Right lung (tissue), 10 donors: ENCODE measurements at places on chromosomes 2 and 18. TPM values are rescaled to one million over a fixed set of nuclear protein-coding genes. Genes with fewer than 3 reads are reported as not detected.

DNA sequence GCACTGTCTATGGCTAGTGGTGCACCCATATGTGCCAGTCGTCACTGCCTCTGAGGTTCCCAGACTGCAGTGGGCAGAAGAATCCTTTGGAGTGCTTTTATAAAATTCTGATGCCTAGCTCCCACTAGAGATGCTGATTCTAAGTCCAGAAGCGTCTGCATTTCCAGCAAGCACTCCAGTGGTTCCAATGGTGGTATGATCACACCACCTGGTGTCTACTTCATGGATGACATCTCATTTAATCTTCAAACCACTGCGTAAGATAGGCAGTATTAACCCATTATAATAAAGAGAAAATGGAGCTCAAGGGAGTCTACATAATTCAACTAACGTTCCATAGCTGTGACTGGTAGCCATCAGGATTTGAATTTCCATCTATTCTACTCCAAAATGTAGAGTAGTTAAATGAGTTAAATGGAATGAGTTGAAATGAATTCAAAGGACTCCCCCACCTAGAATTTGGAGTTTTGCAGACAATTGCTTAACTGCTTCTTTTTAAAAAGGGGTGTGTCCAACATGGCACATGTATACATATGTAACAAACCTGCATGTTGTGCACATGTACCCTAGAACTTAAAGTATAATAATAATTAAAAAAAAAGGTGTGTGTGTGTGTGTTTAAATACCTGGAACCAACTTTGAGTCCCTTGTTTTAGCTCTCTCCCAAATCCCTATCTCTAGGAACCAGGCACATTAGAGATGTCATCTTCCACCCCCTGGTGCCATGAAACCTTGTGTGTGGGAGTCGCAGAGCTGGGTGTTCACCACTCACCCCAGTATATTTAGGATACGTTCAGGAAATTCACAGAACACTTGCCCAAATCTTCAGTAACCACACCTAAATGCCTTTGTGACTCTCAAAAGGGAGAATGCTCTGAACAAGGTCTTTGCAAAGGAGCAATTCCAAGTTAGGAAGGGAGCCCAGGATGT is 14.1 kb downstream of the LAMA3 start:
- DNase-seq = no peak

GRCh38 chr18:52701219-52701935 is 361.4 kb downstream of the DCC start:
- DNase-seq = no peak

- peak; percentile 72 for DNase-seq
Measured at GRCh38 chr2:239222312-239222660, 178.5 kb downstream of the HDAC4 start.

DNA sequence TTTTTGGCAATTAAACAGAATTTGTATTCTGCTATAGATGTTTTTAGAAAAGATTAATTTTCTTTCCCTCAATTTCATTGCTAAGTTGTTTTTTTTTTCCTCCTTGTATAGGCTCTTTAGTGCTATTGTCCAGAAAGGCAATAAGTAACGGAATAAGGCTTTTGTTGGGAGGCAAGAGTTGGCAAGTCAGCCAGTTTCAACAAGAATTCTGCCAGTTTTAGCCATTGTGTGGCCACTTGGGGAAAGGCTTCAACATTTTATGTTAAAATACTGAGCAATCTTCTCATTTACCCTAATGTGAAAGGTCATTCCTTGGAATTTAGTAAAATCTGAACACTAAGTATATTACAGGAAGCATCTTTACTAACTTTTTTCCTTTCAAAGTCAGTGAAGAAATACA is 9.6 kb downstream of the CALCRL start:
- no peak for DNase-seq

- no peak for DNase-seq
Measured at GRCh38 chr2:201223089-201224073, 37.0 kb upstream of the CASP8 start.

DNA sequence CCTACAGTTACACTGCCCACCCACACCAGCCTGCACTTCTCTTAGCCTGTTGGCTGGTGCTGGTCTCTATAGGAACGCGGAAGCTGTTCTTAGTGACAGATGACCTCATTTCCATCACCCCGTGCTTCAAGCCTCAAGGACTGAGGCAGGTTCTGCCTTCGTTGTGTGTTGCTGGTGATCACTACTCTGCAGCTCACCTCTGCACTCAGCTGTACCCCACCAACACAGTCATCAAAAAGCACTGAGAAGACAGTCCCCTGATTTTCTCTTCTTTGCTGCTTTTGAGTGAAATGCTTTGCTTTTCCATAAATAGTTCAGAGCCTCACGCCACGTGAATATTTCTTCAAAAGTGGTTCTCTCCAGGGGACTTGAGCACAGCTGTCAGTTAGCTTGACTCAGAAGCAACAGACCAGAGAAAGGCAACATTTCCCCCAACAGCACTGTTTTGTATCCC is 225.7 kb upstream of the CCDC150 start:
- DNase-seq = no peak

Gene CCDC141
- polyA plus RNA-seq = 3.4 TPM
